ENCODE measurements at places on chromosomes 13 and 19. TPM values are rescaled to one million over a fixed set of nuclear protein-coding genes. Genes with fewer than 3 reads are reported as not detected.

CCL25 gene
- not detected for total RNA-seq

IQCN gene
- total RNA-seq, result 2.9 TPM

SIGLEC10 gene
- total RNA-seq, result 2.6 TPM

CYP2A13 gene
- total RNA-seq, result not detected

ZNF8 gene
- 20.2 TPM for total RNA-seq

PLVAP gene
- total RNA-seq, result 1.6 TPM

Measured in cerebellum (tissue), 4 donors.